ENCODE measurements at places on chromosomes 16 and 17. TPM values are rescaled to one million over a fixed set of nuclear protein-coding genes. Genes with fewer than 3 reads are reported as not detected.

The TP53TG3B gene
- total RNA-seq: not detected

The MYH1 gene
- not detected for total RNA-seq

- no peak for DNase-seq
These were observed 174.3 kb upstream of the TNRC6C start for GRCh38 chr17:77783991-77784820.

GRCh38 chr17:78771758-78772382 lies 10.2 kb downstream of the CYTH1 start:
- no peak for DNase-seq

GRCh38 chr16:86963600-86964575 lies 353.3 kb downstream of the C16orf95 start:
- DNase-seq: no peak

DNA sequence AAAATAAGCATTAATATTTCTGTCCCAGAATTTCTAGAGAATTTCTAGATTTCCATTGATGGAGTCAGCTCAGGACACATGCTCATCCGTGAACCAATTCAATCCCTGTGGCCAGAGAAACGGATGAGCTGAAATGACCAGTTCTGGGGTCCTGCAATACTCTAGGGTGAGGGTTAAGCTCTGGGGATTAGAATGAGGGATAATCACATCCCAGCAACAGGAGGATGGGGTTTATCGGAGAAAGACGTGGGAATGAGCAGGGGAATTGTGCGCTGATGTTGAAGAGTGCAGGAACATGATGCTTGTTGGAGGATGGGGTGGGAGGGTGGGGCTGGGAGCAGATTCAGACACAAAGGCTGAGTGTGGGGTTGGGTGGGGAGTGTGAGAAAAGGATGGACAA lies 64.1 kb downstream of the SLC5A11 start:
- no peak for DNase-seq

Measured in occipital lobe (tissue), 3 donors.